Activated CD8-positive, alpha-beta memory T cell treated with anti-CD3 and anti-CD28 coated beads, Interleukin-2, amount 50 U/mL, for 4 hours (primary cell): ENCODE measurements at places on chromosomes 3 and 15.

GRCh38 chr3:107431246-107432012, 54.2 kb downstream of the CCDC54 start:
- peak; percentile 36 for DNase-seq

- no peak for DNase-seq
These were observed 39.4 kb downstream of the THSD4 start for GRCh38 chr15:71154607-71155200.

DNA sequence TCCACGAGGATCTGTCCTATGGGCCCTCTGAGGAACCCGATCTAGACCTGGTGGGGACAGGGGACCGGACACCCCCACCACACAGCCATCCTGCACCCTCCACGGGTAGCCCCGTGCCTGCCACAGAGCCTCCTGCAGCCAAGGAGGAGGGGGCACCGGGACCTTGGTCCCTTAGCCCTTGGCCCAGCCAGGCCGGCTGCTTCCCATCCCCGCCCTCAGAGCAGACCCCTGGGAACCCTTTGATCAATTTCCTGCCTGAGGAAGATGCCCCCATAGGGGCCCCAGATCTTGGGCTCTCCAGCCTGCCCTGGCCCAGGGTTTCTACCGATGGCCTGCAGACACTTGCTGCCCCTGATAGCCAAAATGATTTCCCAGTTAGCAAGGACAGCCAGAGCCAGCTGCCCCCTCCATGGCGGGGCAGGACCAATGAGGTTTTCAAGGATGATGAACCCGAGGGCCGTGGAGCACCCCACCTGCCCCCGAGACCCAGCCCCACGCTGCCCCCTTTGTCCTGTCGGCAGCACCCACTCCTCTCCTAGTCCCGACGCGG, 91.5 kb downstream of the TBC1D2B start:
- DNase-seq: no peak

DNA sequence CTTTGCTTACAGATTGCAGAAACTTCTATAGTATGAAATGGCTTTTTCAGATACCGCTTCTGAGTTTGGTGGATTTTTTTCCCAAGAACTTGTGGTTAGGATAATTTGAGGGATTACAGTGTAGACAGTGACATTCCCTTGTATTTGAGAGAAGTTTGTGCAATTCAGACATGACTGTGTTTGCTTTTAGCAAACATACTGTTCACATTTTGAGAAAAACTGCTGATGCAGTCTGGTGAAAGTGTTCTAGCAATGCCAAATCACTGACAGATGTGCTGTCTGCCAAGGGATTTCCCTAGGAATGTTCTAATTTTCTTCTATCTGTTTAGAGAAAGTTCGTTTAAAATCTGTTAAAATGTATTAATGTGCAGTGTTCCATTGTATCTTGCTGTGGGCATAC, 652.6 kb downstream of the FHIT start:
- DNase-seq: no peak

DNA sequence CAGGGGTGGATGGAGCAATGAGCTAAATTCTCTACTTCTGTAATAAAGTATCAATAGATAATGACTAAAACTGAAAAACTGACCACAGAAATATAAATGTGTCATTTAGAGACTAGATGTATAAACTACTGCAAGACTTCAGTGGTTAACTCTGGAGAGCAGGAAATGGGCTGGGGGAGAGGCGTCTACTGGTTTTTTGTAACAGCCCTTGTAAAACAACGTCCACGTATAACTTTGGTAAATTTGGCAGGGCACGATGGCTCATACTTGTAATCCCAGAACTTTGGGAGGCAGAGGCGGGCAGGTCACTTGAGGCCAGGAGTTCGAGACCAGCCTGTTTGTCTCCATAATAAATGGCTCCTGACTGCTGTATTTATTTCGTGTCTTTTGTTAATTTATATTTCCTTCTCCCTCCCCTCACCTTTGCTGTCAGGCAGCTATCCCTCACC, 12.5 kb downstream of the RAB27A start:
- DNase-seq: peak; percentile 32

DNA sequence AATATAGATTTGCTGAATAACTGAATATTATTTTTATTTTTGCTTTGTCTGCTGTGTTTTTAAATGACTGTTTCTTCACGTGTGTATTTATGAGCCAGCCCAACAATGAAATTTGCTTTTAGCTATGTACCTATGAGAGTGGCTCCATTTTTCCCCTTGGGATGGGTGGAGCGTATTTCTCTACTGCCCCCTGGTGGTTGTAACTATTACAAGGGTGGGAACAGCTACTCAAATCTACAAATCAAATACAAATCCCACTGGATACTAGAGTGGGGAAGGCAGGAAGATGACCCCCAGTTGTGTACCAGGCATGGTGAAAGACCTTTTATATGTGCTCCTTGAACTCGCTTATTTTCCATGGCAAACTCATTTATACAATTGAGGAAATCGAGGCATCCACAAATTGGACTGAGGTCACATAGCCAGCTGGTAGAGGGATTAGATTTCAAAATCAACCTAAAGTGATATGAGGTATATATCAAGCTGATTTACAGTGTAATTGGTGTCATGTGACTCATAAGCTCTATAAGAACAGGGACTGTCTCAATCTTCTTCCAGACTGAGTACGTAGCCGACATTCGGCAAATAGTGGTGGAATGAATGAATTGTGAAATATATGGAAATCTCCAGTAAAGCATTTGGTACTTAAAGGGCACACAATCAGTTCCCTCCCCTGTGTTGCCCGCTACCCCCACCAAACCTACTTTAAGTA, 69.5 kb upstream of the VEPH1 start:
- DNase-seq: no peak

- DNase-seq: no peak
These were observed 25.1 kb downstream of the WDR73 start for GRCh38 chr15:84629033-84629432.

DNA sequence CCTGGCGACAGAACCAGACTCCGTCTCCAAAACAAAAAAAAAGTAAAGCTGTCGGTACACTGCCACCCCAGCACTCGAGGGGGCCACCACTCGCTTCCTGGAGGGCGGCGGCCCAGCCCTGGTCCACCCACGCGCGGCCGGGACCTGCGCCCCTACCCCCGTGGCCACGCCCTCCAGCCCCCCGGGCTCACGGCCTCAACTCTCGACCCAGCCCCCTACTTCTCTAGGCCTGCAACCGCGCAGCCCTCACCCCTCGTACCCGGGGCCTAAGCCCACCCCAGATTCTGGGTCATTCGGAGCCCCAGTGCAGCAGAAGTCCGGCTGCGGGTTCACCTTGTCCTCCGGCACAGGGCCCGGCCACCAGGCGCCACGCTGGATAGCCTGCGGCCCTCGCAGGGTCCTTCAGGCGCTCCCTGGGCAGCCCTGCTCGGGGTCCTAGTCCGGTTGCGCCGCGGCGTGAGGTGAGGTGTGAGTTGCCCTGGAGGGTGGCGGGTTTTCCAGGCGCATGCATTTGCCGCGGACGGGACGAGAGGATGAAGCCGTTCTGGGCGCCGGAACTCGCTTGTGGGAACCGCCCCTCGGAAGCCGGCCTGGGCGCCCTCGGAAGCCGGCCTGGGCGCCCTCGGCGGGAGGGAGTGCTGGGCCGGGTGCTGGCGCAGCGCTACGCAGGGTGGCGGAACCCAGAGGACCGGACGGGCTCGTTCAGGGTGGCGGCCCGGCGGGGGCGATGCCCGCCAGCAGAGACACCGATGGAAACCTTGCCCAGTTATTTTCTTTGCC, 32.3 kb downstream of the SPINK8 start:
- peak; percentile 90 for DNase-seq

DNA sequence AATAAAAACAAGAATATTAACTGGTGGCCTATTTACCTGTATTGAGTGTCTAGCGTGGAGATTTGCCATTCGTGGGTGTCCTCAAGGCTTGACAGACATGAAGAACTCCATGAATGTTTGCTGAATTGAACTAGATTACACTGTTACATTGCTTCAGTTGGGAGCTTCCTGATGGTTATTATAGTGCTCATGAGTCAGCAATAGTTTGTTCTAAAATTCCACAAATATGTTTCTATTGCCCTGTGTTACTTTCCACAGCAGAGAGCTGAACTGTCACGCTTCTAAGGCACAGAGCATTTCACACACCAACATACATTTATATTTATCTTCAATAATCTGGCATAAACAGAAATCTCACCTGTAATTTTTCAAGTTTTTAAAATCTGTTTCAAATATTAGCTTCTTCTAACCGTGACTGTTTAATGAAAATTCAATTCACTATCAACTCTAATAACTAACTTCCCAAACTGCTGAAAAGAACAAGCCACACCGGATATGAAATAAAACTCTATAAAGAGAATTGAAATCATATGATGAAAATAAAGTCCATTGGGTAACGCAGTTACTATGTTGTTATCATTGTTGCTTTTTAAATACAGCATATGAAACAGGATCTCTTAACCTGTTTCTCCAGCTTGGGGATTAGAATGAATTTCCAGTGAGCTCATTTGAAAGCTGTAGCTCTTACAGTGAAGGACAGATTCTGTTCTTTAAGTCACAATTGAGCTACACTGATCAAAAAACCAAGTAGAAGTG, 61.2 kb upstream of the MCF2L2 start:
- DNase-seq: no peak

GRCh38 chr3:118628704-118629341, 405.8 kb downstream of the IGSF11 start:
- no peak for DNase-seq

GRCh38 chr3:16697443-16698147, 92.4 kb upstream of the DAZL start:
- no peak for DNase-seq

DNA sequence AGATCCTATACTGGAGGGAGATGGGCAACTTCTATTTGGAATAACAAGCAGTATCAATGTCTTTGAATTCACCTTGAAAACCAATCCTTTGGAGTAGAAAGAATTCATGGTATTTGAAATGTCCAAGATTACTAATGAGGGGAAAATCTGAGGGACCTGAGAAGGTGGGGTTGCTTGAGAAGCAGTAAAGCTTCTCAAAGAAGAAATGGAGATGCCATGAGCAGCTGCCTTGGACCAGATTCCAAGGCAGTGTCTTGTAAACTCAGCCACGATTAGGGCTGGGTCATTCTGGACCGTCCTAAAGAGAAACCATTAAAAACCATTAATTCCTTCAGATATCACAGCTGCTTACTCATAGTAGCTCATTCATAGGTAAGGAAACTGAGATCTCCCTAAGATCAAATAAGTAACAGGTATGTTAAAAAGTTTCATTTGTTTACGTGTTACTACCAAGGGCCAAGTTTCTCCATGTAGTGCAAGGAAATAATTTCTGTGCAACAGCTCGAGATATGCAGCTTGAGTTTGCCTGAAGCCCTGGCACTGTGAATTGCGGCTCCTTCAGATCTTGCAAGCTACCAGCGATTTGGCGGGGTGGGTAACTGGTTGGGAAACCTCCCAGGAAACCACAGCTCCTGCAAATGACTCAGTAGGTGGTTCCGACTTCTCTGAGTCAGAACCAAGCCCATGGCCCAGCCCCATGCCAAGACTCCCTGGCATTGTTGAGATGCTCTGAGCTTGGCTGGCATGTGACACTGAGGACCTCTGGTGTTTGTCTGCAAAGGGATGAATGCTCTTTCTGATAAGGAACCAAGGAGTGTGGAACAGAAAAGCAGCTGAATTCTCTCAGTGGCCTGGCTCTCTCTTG, 296.8 kb downstream of the RORA start:
- peak; percentile 43 for DNase-seq

DNA sequence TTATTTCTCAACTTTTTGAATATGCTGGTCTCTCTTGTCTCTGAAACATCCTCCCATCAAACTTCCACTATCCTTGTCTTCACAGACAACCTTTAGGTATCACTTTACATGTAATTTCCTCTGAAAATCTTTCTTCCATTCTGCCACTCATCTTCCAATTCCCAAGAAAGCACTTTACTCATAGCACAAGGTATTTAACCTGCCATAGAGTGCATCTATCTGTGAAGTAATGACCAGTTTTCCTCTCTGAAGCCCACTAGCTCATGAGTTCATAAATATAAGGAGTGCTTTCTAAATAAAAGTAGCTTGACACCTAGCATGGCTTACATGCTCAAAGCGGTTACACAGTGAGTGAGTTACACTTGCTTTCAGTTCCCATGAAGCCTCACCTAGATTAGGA, 160.7 kb upstream of the CMC1 start:
- DNase-seq: no peak

GRCh38 chr15:86649277-86649676, 569.6 kb downstream of the AGBL1 start:
- DNase-seq: no peak

DNA sequence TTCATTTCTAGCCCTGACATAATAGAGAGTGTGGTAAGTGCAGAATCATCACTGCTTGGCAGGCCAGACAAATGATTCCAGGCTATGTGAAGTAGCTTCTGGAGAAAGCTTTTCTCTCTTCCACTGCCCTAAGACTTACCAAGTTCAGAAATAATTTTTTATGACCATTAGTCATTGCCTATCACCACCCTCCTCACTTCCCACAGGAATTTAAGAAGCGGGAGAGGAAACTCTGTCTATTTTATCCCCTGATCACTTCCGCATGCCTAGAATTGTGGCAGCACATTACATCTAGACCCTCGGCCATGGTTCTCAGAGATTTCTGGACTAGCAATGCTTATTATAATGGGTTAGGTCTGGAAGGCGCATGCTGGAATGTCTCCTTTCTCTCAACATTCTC, 397.8 kb upstream of the NR2F2 start:
- no peak for DNase-seq

- DNase-seq: no peak
These were observed 54.6 kb downstream of the EMC4 start for GRCh38 chr15:34279368-34279767.

GRCh38 chr3:136023264-136023978, 57.9 kb downstream of the PPP2R3A start:
- DNase-seq: no peak

DNA sequence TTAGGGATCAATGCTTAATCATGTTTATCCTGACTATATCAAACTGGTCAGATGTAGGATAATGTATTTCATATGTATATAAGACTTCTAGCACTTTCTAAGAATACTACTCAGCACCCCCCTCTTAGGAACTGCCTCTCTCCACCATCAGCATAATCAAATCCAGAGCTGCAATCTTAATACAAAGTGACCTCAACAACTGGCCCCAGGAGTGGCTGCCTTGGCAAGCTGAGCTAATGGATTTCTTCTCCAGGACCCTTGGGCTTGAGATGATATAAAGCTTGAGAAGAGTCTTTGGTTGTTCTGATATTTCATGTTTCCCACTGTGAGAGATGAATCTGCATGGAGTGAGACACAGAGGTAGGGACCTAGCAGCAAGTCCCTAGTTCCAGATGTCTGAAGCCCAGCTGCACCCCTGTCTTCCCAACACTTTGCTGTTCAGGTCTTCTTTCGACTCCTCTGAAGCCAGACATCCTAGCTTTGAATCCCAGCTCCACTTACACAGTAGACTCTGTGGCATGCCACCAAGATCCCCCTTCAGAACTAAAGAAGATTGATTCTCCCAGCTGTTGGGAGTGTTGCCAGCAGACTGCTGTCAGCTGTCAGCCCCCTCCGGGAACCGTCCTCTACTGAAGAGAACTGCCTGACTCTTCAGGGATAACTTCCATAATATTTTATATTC, 309.3 kb upstream of the UBE2E2 start:
- DNase-seq: no peak
